ENCODE measurements at places on chromosomes 6 and 20. TPM values are rescaled to one million over a fixed set of nuclear protein-coding genes. Genes with fewer than 3 reads are reported as not detected.

APOBEC2 gene
- total RNA-seq = not detected

GRCh38 chr20:48401359-48401758 is 426.4 kb downstream of the PREX1 start:
- DNase-seq = no peak

- DNase-seq = no peak
These were observed 156.5 kb downstream of the TTLL2 start for GRCh38 chr6:167481307-167481926.

DNA sequence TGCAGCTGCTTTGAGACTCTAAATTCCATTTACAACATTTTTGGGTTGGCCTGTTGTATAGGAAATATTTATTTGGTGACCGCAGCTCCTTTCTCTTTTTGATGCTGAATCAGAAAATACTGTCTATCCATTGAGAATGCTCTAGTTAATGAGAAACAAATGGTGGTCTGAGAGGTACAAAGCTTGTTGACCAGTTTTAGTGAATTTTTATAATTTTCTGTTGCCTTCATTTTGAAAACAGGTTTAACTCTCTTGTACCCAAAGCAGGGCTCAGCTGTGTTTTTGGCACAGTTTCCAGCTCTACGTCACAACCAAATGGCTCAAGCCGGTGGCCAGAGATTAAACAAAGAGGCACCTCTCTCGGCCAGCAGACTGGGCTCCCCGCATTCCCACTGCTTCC is 113.2 kb downstream of the FNDC1 start:
- DNase-seq = no peak

DNA sequence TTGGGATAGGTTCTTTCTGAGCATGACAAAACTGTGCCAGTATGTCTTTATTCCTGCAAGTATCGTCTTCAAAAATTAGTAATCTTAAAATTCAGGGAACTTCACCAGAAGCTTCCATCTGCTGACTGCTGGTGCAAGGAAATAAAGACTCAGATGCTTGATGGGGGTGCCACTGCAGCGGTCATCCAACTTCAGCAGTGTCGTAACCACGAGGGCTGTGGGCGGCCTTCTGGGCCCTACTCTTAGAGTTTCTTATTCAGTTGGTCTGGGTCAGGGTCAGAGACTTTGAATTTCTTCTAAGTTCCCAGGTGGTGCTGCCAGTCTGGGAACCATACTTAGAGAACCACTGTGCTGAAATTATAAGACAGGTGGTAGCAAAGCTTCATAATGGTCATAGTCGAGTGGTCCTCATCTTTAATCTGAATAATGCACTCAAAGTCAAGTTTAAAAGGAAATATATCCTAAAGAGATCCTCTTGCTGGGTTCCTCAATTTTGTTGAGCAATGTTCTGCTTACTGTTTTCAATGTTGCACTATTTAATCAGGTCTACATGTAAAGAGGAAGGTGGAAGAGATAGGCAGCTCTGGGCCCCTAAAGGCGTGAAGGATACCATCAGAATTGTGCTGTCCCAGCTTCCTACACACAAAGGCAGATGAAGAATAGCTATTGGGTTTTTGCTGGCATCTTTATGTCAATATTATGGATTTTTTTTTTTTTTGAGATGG is 165.4 kb upstream of the GMDS start:
- no peak for DNase-seq

DNA sequence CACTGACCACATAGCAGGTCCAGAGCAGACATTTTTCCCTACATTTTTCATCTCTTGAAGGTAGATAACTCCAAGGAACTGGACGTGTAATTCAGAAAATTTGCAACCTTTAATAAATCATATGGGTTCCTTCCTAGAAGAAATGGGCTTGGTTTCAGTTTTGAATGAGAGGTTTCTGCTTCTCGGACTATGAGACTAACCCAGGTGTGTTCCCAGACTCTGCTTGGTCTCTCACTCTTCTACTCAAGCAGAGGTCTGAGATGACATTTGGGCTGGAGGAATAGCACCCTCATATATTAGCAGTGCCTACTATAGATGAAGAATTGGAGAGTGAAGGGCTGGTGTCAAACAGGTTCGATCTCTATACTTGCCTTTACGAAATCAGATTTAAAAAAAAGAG is 231.2 kb downstream of the DOK5 start:
- DNase-seq = no peak

Data from LHCN-M2 (cell line).